Kidney capillary endothelial cell (primary cell): ENCODE measurements at places on chromosomes 1 and 21.

DNA sequence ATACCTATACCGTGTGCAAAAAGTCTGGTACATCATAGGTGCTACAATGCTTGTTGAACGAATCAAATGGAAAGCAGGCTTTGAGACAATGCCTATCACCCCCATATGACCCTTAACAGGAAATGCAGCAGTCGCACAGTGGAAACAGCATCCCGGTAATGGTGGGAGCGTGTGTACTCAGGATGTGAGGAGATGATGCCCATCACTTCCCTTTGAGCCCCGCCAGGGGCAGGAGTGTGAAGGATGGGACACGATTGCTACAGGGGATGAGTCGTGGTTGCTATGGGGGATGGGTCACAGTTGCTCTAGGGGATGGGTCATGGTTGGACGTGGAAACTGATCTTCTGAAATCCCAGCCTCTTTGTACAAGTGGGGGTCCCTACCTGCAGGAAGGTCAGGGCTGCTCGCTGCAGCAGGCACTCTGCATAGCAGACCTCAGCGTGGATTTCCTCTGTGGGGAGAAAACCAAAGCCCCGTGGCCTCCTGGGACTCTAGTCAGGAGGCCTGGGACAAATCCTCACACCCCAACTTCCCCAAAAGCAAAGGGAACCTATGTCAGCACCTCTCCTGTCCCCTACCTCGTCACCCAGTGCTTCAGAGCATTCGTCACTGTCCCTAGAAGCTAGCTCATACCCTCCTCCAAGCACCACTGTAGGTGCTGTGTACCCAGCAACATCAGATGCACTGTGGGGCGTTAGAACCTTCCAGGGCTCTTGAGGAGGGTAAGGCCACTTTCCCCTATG, 19.3 kb downstream of the TTC39A start:
- DNase-seq = peak; percentile 55

- DNase-seq = no peak
Measured at GRCh38 chr1:59696421-59697115, 118.2 kb upstream of the HOOK1 start.

DNA sequence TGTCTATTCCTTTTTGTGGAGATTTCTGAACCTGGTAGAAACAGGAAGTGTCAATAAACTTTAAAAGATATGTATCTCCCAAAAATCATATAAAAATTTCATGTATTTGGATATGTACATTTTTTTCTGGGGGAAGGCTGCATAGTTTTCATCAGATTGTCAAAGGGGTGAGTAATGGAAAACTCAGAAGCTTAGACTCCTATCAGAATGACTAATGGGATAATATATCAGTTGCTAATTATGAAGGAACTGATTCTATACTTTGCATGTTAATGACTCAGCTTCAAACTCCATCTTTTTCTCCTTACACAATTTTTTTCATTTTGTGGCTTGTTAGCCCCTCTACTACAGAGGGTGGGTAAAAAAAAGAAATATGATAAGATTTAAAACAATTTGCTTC, 55.9 kb downstream of the GON4L start:
- DNase-seq = peak; percentile 35

DNA sequence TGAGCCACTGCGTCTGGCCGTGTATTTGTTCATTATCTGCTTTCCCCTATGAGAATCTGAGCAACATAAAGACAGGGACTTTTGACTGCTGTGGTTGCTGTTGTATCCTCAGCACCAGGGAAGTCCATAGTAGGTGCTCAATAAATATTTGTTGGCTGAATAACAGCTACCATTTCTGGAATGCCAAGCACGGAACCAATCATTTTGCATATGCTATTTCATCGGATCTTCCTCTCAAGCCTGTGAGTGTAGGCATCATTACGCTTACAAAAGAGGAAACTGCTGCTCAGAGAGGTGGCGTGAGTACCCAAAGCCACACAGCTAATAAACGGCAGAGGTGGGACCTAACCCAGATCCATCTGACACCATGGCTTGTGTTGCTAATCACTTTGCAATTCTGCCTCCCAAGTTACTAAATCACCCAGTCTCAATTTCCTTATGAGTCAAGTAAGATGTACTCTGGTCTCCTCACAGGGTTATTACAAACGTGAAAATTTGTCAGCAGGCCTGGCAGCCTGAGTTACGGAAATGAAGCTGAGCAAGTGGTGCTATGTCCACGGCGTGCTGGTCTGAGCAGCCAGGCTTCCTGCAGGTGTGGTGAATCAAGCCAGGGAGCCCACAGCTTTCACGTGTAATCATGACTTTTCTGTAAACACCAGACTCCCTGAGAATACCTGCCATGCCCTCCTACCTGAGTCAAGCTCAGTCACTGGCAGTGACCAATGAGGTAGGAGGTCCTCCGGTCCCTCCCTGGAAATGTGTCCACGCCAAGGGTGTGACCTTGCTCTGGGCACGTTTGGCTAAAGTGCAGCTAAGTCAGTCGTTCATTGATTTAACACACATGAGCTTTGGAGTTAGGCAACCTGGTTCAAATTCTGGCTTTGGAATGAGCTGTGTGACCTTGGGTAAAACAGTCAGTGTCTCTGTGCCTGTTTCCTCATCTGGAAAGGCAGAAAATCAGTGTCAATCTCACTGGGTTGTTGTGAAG, 4.8 kb upstream of the RHCE start:
- DNase-seq = no peak

DNA sequence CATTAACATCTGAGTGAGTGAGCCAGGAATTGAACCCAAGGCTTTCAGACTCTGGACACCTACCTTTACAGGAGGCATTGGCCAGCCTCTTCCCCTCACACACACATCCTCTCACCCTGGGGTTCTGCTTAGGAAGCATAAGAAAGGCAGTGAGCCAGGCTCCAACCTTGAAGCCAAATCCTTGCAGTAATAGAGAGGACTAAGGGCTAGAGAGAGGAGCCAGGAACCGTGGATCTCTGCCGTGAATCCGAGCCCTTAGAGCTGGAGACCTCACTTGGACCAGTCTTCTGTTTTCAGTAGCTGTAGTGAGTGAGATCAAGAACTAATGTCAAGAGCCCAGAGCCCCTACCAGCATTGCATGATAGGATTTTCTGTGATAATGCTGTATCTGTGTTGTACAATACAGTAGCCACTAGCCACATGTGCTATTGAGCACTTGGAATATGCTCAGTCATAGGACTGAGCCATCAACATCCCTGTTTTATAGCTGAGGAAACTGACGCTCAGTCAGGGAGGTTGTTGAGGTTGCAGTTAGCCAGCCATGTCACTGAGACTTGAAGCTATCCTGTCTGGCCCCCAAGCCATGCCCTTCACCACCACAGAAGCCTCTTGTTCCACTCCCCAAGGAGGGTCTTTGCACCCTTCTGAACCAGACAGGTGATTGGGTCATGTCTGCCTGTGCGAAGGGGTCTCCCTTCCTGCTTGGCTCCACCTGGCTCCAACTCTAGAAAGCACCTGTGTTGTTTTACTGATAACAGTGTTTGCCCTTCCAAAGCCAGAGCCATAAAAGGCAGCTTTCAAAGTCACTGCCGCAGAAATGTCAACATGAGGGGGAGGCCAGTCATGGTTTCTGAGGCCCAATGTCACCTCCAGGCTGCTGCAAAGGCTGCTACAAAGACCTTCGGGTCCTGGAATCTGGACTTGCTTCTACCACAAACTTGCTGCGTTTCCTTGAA, 101.1 kb upstream of the JUN start:
- DNase-seq = no peak

DNA sequence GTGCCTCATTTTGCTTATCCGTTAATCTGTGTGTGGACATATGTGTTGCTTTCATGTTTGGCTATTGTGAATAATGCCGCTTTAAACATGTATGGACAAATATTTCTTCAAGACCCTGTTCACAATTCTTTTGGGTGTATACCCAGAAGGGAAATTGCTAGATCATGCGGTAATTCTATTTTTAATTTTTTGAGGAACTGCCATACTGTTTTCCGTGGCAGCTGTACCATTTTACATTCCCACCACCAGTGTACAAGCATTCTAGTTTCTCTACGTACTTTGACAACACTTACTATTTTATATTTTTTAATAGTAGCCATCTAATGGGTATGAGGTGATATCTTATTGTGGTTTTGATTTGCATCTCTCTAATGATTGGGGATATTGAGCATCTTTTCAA, 7.1 kb upstream of the NID1 start:
- DNase-seq = no peak

- DNase-seq = no peak
Measured at GRCh38 chr1:238143038-238143437, 252.3 kb upstream of the ZP4 start.

- no peak for DNase-seq
Measured at GRCh38 chr21:44441581-44442265, 13.6 kb upstream of the LRRC3 start.

GRCh38 chr1:181514298-181515290, 31.3 kb downstream of the CACNA1E start:
- no peak for DNase-seq

- DNase-seq = no peak
Measured at GRCh38 chr1:6587261-6588005, 7.6 kb downstream of the ZBTB48 start.

DNA sequence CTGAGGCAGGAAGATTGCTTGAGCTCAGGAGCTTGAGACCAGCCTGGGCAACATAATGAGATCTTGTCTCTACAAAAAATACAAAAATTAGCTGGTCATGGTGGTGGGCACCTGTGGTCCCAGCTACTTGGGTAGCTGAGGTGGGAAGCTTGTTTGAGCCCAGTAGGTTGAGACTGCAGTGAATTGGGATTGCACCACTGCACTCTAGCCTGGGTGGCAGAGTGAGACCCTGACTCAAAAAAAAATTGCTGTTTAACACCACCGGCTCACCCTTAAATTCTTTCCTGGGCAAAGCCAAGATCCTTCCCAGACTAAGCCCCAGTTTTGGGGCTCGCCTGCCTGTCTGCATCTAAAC, 6.6 kb upstream of the NSUN4 start:
- DNase-seq = no peak

DNA sequence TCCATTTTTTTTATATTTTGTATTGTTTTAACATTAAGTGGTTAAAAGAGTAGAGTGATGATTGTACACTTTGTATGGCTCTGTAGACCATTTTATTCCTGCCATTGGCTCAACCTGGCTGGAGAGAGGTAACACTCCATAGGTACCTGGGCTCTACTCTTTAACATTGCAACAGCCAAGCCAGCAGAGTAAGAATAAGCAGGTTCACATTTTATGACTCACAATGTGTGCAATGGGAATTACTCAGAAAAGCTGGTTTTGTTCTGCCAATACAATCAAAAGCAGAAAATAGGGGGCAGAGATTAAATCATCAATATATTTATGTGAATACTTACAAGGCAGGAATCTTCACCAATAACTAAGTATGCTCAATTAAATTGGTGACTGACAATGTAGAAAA, 1324.0 kb downstream of the AMY1C start:
- no peak for DNase-seq

DNA sequence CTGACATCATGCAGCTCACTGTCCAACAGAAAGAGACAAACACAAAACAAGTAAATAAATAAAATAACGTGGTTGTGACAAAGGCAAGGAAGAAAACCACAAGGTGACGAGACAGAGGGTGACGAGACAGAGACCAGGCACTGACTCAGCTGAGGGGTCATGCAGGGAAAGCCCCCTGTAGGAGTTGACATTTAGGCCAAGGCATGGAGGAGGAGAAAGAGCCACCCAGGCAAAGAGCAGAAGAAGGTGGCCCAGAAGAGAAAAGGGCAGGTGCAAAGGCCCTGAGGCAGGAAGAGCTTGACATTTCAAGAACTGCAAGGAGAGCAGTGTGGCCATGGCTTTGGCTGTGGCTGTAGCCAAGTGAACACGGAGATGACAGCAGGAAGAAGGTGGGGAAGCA, 65.1 kb upstream of the ID3 start:
- no peak for DNase-seq

DNA sequence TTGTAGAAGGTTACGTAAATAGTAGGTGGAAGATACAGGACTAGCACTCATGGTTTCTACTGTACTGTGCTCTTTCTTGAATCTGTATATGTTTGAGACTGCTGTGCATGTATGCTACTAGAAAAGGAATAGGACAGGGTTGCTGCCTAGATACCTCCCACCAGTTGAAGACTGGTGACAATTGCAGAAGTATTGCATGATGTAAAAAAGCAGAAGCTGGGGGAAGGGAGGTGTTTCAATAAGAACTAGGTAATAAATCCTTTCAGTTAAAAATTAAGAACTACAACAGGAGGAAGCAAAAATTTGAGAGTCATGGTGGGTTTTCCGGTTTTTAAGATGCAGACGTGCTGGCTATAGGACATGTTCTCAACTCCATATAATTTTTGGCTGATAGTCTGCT, 88.1 kb downstream of the CCDC30 start:
- DNase-seq = no peak

- DNase-seq = no peak
Measured at GRCh38 chr1:185539277-185539943, 194.8 kb upstream of the HMCN1 start.

DNA sequence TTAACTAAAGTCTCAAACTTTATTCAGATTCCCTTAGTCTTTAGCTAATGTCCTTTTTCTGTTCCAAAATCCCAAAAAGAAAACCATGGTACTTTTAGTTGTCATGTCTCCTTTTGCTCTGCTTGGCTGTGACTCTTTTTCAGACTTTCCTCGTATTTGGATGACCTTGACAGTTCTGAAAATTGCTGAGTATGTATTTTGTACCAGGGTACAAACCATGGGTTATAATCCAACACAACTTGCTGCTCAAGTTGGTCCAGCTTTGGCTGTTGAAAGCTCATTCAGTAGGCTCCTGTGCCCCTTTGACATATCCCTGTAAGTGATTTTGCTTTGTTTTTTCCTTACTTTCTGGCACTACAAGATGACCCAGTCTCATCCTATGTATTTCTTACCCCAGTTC, 51.7 kb downstream of the PALMD start:
- DNase-seq = no peak

GRCh38 chr1:158101927-158102326, 78.8 kb upstream of the CD1D start:
- DNase-seq = peak; percentile 82

GRCh38 chr1:22827666-22828483, 117.2 kb downstream of the EPHB2 start:
- no peak for DNase-seq

GRCh38 chr1:161820914-161821313, 54.8 kb downstream of the ATF6 start:
- no peak for DNase-seq

GRCh38 chr1:27400082-27400962, 7.9 kb downstream of the GPR3 start:
- no peak for DNase-seq

DNA sequence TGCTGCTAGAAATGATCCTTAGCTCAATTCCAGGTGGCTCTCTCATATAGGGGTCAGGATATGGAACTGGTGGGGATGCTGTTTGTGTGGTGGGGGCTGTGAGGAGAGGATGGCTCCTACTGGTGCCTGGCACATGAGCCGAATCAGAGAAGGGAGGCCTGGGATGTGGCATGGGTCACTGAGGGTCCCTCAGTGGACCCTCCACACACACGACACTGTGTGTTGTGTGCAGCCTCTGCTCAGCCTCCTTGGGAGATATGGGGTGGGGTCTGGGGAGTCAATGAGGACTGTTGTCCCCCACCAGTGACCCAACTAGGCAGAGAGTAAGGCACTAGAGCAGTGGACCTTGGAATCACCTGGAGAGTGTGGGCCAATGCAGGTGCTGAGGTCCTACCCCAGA, 3.2 kb upstream of the LRRN2 start:
- no peak for DNase-seq

GRCh38 chr21:23960769-23961168, 1646.5 kb downstream of the MRPL39 start:
- no peak for DNase-seq
